ENCODE measurements at places on chromosomes 4 and X. TPM values are rescaled to one million over a fixed set of nuclear protein-coding genes. Genes with fewer than 3 reads are reported as not detected.

CC2D2A gene
- total RNA-seq = 26.3 TPM

GABRB1 gene
- total RNA-seq = 16.1 TPM

GRCh38 chr4:71251261-71251660 lies 87.6 kb upstream of the SLC4A4 start:
- DNase-seq = peak; percentile 55

DNA sequence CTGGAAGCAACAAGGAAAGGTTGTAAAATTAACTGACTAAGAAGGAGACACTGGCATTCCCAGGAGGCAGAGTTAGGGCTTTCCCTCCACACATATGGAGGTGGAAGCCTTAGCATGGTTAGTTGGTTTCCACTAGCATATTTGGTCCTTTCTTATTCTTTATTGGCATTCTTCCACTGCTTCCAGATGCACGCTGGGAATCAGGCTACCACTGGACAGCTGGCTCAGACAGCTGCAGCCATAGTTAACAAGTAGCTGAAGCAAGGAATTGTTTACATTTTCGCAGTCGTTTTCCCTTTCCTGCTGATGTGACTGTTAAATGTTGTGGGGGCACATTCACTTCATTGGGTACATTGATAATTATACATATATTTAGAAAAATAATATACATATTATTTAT lies 169.2 kb downstream of the GRIA2 start:
- no peak for DNase-seq

DNA sequence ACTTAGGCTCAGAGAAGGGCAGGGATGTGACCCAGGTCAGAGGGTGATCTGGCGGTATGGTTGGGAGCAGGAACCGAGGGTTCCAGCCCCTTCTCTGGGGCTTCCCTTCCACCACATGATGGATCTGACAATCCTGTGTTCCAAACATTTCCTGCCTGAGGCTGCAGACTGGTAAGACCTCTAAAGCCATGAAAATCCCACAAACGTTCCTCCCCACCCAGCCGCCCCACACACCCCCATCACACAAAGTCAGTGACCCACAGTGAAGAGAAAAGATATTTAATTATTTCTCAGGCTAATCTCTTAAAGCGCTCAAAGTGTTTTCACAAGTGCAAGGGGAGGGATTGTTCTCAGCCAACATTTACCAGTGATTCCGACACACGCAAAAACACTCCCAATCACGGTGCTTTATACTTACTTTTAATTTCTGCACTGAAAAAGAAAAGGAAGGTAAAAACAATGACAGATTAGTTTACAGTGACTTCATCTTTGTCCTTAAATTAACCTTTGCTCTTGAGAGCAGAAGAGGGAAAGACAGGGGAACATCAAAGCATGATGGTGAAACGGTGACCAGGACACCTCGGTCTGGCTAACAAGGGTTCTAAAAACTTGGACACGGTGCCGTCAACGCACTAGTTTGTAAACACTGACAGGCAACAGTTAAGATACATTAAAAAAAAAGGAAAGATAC lies 42.4 kb downstream of the WDR1 start:
- DNase-seq = no peak

HTN1 gene
- not detected for total RNA-seq

DNA sequence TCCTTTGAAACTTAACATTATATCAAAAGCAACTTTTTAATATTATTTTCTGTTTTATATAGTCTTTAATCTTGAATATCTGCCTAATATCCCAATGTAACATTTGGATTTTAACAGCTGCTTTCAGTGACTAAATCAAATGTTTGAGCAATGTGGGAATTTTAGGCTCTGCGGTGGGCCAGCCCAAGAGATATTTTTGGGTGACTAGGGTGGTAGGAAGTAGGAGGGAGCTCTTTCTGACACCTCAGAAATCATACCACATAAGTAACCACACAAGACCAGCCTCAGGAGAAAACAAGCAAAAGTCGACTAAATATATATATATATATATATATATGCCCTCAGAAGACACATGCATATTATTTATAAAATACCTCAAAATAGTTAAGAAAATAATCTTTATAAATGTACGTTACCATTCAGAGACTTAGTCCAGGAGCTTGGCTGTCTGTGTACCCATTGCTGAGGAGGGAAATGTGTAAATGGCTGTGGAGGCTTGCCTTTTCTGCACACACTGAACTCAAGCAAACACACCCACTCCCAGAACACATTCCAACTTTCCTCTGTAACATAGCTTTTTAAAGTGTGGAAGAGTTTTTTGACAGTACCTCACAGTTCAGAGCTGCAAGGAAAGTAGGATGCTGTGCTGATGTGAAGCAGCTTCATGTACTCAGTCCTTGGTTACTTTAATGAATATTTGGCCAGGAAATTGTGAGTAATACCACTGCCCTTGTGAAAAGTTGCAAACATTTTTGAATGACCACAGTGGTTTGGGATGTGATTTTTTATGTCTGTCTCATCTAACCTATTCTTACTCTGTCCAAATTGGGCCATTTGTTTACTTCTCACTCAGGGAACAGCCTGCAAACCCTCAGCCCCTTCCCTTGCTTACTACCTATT lies at the start of gene RTL3:
Gene RTL3, minus strand, starts transcription at position 484 of the 900 bp plus-strand sequence. CDS start 908 bp downstream, outside the sequence.
- DNase-seq = peak; percentile 78

GRCh38 chr4:174526731-174527130 lies 4.4 kb upstream of the HPGD start:
- DNase-seq = no peak

DNA sequence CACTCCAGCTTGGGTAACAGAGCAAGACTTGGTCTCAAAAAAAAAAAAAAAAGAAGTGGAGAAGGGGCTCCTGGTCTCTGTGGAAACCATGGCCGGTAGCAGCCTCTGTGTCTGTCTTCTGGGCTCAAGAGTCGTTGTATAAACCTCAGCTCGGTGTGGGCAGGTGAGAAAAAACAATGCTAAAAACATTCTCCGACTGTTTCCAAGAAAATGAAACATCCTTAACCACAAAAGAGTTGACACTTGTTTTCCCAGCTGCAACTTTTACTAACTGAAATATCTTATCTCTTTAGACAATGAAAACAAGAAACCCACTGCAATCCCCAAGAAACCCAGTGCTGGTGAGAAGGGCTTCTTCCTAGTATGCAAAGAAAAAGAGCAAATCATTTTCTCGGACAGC lies 26.2 kb downstream of the CD99 start:
- DNase-seq = no peak

GRCh38 chr4:24164054-24164693 lies 274.3 kb upstream of the PPARGC1A start:
- DNase-seq = peak; percentile 39

HERC6 gene
- total RNA-seq = 0.83 TPM

- DNase-seq = no peak
Observed at GRCh38 chr4:172740434-172740833, 428.2 kb upstream of the GALNT7 start.

DNA sequence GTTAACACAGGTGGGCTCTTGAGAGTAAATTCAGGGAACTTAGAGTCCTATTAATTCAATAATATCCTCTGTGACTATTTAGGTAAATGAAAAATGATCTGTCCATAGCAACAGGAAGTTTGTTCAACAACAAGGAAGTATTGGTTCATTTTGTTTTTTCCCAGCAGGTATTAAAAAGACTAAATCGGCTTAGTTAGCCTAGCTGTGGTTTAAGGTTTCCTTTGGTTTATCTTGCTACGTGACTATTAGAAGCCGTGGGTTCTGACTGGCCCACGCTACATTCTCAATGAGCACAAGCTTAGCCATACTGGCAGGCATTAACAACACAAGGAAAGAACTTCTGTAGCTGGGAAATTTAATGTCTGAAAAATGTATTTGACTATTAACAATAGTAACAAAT lies 168.8 kb upstream of the HS3ST1 start:
- no peak for DNase-seq

PPP1R2C gene
- total RNA-seq = not detected

GNRHR gene
- total RNA-seq = not detected

- DNase-seq = no peak
Observed at GRCh38 chr4:6584865-6585264, 9.9 kb downstream of the MAN2B2 start.

IL3RA gene
- not detected for total RNA-seq

GRCh38 chr4:140044337-140044902 lies 109.6 kb downstream of the MAML3 start:
- peak; percentile 49 for DNase-seq

DNA sequence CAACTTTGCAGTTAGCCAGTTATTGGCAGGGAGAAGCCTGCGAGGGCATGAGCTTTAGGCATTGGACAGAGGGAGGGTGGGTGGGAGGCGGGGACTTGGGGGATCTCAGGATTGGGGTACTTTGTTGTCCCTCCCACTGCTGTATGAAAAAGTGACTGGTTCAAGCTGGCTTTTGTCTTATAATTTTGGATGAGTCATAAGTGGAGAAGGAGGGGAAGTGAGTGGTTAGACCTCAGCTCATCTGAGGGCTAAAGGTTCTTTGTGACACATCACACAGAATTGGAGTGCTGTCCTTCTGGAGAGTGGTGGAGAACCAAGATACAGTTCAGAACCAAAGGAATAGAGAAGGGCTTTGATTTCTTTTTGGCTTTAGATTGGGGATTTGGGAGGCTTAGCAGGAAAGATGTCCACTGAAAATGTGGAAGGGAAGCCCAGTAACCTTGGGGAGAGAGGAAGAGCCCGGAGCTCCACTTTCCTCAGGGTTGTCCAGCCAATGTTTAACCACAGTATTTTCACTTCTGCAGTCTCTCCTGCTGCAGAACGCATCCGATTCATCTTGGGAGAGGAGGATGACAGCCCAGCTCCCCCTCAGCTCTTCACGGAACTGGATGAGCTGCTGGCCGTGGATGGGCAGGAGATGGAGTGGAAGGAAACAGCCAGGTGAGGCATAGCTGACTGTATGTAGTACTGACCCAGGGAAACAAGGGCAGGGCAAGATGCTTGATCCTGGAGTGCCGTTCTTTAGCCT lies at the start of gene SLC4A4:
Gene SLC4A4, plus strand, starts transcription at position 175 of the 748 bp plus-strand sequence.
- peak; percentile 91 for DNase-seq

TMSB15C gene
- total RNA-seq = 5.8 TPM

- no peak for DNase-seq
Observed at GRCh38 chr4:1111259-1111809, 2.0 kb downstream of the RNF212 start.

GRCh38 chr4:54909961-54910360 lies 215.4 kb downstream of the KDR start:
- DNase-seq = no peak

PRR32 gene
- total RNA-seq = not detected

SYNPO2 gene
- 1.7 TPM for total RNA-seq

TMEM192 gene
- 11.1 TPM for total RNA-seq

DNA sequence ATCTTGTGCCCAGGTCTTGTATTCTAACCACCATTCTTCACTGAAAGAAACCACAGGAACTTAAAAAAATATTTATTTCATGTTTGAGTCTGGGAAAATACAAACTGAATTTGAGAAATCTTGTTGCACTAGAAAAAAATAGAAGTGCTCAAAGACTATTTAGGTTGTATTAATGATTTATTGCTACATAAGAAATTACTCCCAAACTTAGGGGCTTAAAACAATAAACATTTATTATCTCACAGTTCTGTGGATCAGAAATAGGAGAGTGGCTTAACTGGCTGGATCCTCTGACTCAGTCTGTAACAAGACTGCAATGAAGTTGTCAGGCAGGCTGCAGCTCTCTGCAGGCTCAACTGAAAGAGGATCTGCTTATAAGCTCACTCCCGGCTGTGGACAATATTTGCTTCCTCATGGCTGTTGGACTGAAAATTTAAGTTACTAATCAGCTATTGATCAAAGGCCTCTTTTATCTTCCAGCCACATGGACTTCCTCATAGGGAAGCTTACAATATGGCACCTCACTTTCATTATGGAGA lies 295.4 kb upstream of the FAM241A start:
- no peak for DNase-seq

DNA sequence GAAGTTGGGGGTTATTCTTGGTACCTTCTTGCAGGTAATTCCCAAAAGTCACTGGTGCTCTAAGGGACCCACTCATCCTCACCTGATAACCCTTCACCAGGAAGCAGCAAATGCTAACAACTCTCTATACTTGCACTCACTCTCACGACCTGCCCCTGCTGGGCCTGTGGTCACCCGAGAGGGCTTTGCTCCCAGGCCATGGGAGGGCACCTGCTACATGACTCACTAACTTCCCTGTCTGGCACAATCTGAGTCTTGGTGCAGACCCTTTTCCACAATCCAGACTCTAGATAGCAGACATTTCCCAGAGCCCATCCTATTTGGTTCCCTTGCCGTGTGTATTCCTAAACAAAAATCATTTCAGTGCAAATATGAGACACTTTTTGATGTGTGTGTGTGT lies 403.8 kb upstream of the FAT1 start:
- DNase-seq = no peak

DNA sequence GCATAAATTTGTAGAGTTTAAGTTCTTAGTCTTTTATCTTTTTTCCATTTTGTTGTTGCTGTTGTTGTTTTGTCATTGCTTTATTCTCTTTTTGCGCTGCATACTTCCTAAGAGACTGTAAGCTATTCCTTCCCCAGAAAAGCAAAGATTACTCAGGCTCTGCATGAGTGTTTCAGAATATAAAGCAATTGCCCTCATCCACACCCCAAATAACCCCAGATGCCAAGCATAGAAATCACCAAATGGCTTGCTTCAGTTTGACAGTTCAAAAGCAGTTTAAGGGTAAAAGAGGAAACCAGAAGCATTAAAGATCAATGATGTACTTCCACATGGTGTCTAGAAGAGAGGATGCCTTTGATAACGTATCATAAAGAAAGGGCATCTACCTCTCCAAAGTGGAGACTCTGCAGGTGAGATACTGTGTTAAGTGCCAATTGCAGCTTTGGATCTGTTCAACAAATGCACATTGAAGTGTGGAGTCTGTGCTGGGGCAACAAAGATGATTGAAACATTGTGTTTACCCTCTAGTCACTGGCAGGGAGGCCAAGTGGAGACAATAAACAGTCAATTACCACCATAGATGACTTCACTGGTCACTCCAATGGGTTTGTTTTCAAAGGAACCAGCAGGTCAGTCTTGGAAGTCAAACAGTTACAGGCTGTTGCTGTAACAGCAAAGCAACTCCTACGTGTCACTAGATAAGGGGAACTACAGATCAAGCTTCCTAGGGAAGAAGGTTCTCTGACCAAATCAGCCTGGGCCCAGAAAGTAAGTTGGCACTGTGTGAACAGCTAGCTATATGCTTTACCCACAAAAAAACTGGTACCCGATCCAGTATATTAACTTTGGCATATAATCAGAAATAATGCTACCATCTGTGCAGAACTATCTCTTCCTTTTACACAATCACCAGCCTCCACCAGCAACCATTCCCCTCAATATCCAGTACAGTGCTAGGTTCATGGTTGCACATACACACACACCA lies 40.6 kb upstream of the IL21 start:
- DNase-seq = peak; percentile 27

- DNase-seq = no peak
Observed at GRCh38 chr4:121199742-121200561, 35.8 kb upstream of the TNIP3 start.

- DNase-seq = no peak
Observed at GRCh38 chr4:151725087-151725486, 35.7 kb downstream of the GATB start.

GRCh38 chr4:73315091-73315490 lies 56.5 kb upstream of the ANKRD17 start:
- DNase-seq = peak; percentile 70

GRCh38 chrX:82695066-82695465 lies 813.0 kb upstream of the POU3F4 start:
- no peak for DNase-seq
